PC-9 (cell line): ENCODE measurements at places on chromosomes 2 and 18. TPM values are rescaled to one million over a fixed set of nuclear protein-coding genes. Genes with fewer than 3 reads are reported as not detected.

GRCh38 chr2:60540074-60540473 is 13.4 kb downstream of the BCL11A start:
- no peak for DNase-seq

DNA sequence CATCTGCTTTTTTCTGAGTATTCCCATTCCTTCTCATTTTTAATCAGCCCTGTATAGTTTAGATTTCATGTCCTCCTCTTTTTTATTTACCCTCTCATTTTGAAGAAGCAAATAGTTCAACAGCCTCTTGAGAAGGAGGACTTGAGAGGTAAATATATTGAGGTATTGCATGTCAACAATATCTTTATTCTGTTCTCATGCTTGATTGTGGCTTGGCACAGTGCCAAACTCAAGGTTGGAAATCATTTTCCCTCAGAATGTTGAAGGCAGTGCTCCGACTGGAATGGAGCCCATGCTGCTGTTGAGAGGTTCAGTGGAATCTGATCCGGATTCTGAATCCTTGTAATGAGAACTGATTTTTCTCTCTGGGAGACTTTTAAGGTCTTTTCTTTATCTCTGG is 31.0 kb upstream of the GALNT3 start:
- peak; percentile 4 for DNase-seq

DNA sequence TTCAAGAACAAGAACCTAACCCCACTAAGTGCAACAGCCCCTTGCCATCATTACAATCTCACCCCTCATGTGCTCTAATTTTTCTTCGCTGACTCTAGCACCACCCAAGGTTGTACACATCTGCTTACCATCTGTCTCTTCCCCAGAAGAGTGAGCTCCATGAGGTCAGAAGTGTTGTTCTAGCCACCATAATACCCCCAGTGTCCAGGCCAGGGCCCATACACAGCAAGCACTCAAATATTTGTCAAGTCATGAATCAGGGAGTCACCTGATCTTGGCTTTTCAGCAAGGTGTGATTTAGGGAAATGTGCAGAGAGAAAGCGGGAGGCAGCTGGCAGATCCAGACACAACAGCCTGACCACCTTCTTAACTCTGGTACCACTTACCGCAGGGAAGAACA is 5.7 kb downstream of the ERCC3 start:
- DNase-seq = no peak

DNA sequence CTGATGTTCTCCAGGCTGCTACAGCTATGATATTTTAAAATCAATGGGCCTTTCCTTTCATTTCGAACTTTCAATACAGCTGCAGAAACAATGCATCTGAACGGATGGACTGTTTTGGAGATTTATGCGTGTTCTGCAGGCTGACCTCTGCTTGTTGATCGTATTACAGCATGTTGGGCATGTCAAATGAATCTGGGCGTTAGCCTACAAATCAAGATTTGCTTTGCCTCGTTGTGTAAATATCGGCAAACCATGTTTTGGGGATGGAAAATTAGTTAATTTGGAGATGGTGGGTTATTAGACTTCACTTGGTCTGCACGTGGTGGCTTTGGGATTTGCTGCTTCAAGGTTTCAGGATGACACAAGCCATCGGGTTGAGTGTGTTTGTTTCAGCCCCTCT is 129.3 kb downstream of the AGAP1 start:
- no peak for DNase-seq

- no peak for DNase-seq
These were observed 11.1 kb upstream of the DCTN1 start for GRCh38 chr2:74391209-74391579.

DNA sequence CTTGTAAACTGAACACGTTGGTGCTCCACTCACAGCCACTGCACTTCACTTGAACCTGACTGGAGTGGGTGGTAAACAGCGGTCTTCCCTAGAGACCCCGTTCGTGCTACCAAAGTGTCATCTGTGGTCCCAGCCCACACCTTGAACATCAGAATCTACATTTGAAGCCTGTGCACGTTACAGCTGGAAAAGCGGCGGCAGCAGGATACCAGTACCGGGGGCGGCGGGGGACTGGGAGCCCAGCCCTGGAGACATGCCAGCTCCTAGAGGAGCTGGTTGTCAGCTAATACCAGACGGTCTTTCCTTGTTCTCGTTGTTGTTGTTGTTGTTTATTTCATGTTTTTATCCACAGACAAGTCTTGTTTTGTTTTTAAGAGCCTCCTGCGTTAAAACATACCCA is 156.7 kb downstream of the WDSUB1 start:
- no peak for DNase-seq

Gene TTR
- not detected in 2 replicates for total RNA-seq

Gene CD302
- 1.5 and 2.6 TPM in 2 replicates for total RNA-seq

GRCh38 chr2:207473049-207473930 is 56.5 kb upstream of the CREB1 start:
- DNase-seq = peak; percentile 46

DNA sequence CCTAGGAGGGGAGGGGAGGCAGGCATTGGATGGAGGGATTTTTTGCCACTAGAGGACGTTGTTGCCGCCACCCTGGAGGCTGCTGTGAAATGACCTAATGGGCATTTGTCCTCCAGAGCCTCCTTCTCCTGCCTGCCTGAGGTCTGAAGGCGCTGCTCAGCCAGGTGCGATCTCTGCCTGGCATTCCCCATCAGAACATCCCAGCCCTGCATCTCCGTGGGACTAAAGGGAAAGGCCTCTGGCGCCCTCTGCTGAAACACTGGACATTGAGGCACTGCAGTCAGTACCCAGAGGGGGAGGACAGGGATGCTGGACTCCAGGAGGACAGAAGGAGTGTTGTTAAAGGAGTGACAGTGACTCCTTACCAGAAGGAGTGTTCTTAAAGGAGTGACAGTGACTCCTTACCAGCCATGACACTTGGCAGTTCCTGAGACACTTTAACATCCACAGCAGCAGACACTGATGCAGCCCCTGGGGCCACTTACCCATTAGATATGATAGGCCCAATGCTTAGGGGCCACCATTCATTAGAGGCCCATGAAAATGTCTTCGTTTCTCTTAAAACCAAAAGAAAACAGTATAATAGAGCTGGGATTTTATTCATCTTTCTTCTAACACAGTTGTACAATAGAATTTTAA is 17.0 kb downstream of the THNSL2 start:
- DNase-seq = peak; percentile 47

DNA sequence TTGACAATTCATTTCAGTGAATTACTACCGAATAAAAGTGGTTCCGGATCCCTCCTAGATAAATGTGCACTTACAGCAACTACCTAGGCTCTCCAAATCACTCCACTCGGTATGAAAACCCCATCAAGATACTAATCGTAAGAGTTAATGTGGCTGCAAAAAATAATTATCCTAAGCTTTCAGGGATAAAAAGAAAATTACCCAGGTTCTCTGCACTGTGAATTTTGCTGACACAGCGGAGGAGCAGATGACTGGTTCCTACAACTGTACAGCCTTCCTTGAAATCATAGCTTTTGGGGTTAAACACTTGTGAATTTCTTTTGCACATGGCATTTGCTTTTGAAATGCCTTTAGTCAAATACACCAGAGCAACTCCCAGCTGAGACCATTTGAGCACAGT is 104.7 kb downstream of the CD226 start:
- no peak for DNase-seq

GRCh38 chr18:77250501-77250925 is 865 bp downstream of the GALR1 start:
- no peak for DNase-seq

Gene HJURP
- 109 TPM in 2 replicates for total RNA-seq

DNA sequence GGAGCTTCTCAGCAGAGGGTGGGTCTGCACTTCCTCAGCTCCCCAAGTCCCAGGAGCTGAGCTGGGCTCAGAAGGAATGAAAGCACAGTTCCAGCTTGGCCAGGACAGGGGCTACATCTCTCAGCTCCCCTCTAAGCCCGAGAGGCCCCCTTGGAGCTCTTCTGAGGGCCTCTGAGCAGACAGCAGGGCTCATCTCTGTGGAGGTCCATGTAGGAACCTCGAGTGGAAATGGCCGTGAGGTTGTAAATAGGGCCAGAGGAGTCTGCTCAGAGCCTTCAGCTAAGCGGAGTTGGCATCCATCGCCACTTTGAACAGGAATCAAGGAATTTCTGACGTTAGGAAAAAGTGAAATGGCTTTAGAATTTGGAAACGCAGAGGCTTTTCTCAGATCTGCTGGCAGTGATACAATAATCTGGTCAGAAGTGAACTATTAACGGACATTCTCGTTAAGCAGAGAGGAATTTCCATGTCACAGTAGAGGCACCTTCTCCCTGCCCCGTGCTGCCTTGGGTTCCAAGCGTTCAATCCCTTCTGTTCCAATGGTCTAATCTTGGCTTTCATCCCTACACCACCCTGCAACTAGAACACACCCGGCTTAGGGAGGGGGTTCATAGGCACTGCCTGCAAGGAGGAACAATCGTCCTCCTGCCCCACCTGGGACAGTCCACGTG is 213.9 kb downstream of the NDUFA10 start:
- no peak for DNase-seq

- DNase-seq = no peak
These were observed 45.1 kb upstream of the RBMS1 start for GRCh38 chr2:160538559-160539355.

Gene BMP10
- total RNA-seq = not detected in 2 replicates

Gene PRKAG3
- not detected in 2 replicates for total RNA-seq

DNA sequence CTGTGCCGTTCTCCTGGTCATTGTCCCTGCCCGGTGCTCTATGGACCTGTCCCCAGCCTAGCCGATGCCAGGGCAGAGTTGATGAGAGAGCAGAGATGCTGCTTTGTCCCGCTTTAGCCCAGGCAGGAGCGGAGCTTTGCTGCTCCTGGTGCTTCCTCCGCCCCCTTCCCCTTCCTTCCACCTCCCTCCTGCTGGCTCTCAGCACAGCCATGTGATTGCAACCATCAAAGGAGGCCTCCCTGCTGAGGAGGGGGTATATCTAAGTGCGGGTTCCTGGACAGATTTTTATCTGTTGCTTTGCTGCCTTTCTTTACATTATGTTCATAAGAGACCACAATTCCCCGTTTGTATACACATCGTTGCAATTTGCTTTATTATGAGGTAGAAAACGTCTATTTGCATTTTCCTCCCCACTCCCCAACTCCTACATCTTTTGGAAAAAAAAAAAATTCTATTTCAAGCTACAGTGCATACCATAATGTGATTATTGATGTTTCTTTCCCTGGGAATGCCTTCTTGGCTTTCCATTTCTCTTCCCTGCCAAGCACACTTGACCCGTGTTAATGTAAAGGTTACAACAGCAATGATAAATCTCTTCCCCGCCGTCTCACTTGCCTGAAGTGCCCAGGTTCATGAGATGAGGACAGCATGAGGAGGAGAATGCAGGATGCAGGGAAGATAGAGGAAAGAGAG is 25.4 kb downstream of the ALPK2 start:
- DNase-seq = no peak

Gene SPOPL
- 20.6 and 21.0 TPM in 2 replicates for total RNA-seq

GRCh38 chr2:209305026-209305425 is 118.8 kb upstream of the MAP2 start:
- no peak for DNase-seq

DNA sequence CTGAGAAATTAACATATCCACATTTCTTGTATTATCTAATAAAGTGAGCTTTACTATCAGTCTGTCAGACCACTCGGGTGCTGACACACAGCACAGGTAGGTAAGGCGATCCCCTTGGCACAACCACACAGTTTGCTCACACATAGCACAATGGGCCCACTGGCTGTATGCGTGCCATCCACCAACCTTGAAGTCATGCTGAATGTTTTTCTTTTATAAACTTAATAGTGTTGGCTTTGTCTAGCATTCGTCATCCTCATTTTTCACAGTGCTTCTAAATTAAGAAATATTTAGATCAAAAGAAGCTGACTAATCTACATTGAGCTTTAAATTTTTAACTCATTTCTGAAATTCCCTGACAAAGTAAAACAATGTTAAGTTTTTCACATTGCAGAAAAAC is 50.0 kb upstream of the PAPOLG start:
- no peak for DNase-seq

- DNase-seq = peak; percentile 63
These were observed 627 bp downstream of the RNF25 start for GRCh38 chr2:218671097-218671653.

Gene ALKAL2
- total RNA-seq = not detected in 2 replicates

Gene MGAT4A
- 12.2 and 12.9 TPM in 2 replicates for total RNA-seq

DNA sequence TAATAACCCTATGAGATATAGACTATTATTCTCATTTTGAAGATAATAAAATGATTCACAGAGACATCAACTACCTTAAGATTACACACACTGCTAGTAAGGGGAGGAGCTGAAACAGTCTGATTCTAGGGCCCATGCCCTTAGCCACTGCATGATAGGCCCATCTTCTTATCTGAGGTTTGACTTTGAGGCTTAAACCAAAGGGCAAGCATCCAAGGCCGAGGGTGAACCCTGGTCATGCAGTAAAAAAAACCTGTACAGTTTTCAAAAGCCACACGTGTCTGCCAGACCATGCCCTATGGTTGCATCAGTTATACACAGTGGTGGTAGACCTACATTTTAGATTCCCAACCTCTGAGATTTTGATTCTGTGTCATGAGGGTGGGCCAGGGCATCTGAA is 44.8 kb downstream of the POLE4 start:
- DNase-seq = no peak

- no peak for DNase-seq
These were observed 167.8 kb downstream of the TTC32 start for GRCh38 chr2:19733951-19734425.

Gene ANKRD53
- not detected in 2 replicates for total RNA-seq

DNA sequence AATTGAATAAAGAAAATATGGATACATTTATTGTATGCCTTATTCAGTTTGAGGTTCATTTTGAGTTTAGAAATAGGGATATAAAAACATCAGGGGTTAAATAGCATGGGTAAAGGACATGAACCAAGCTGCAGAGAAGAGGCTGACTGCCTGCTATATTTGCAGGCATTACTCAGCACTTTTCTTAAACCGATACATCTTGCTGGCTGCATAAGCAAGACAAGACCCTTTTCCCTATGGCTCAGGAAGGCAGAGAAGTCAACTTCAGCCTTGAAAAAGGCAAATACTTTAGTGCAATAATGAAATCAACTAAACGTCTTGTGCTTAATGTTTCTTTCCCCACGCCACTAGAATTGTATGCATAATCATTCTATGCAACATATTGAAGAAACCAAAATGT is 36.4 kb downstream of the SCN1A start:
- DNase-seq = no peak

- no peak for DNase-seq
These were observed 20.6 kb upstream of the HAAO start for GRCh38 chr2:42812899-42813479.

DNA sequence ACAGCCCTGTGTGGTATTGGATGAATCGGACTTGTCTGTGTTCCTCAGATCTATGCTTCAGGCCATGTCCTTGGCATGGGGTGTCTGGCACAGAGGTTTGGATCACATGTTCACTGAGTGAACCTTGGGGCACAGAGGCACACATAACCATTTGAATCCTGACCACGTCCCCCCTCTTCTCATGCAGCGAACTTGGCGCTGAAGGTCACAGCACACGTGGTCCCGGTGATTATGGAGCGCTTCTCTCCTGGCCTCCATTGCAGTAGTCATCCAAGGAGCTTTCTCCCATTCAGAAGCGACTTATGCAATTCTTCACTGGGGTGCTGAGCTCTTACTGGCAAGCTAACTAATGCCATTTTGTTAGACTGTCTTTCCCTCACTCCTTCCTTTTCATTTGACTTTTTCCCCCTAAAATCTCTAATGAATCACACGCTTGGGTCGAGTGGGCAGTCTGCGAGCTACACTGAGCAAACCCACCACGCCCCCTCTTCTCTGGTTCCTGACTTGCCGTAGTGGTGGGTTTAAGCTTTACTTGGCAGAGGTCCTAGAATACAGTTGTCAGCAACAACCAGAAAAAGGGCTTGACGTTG is 59.4 kb downstream of the KCNG2 start:
- DNase-seq = no peak

Gene G6PC2
- total RNA-seq = not detected in 2 replicates
